ENCODE measurements at places on chromosomes 11 and 22. TPM values are rescaled to one million over a fixed set of nuclear protein-coding genes. Genes with fewer than 3 reads are reported as not detected.

The VSIG10L2 gene
- not detected for total RNA-seq

The TEAD1 gene
- 54.4 TPM for total RNA-seq

The SLC6A5 gene
- not detected for total RNA-seq

The RGL4 gene
- not detected for total RNA-seq

The SERHL2 gene
- total RNA-seq: 4.7 TPM

The KRTAP5-2 gene
- total RNA-seq: not detected

The NECTIN1 gene
- 2.4 TPM for total RNA-seq

The SULT4A1 gene
- total RNA-seq: 0.26 TPM

The CDPF1 gene
- total RNA-seq: 5.9 TPM

The LRRC32 gene
- total RNA-seq: 126 TPM

The CARD18 gene
- total RNA-seq: not detected

The BATF2 gene
- 0.26 TPM for total RNA-seq

The PRODH gene
- 0.06 TPM for total RNA-seq

The SCGB2A2 gene
- total RNA-seq: not detected

The SLCO2B1 gene
- total RNA-seq: 0.06 TPM

The PAX6 gene
- total RNA-seq: 0.26 TPM

The HIKESHI gene
- 59.6 TPM for total RNA-seq

The BDNF gene
- total RNA-seq: 42.3 TPM

The WT1 gene
- total RNA-seq: not detected

The MRGPRX4 gene
- not detected for total RNA-seq

All from aortic smooth muscle cell (primary cell).